CD4-positive, alpha-beta T cell treated with Interferon alpha-2 for 1 hour (primary cell): ENCODE measurements at places on chromosomes 2 and 18.

DNA sequence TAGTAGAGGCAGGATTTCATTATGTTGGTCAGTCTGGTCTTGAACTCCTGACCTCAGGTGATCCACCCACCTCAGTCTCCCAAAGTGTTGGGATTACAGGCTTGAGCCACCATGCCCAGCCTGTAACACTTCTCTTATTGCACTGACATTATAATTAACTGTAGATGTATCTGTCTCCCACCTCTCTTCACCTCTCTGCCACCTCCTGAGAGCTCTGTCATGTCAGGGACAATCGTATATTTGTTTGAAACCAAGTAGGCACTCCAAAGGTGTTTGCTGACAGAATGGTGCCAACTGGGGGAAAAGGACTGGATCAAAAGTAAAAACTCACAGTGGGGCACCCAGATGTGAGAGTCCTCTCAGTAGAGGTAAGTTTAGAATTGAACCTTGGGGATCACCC is 17.3 kb upstream of the ME2 start:
- no peak for DNase-seq

DNA sequence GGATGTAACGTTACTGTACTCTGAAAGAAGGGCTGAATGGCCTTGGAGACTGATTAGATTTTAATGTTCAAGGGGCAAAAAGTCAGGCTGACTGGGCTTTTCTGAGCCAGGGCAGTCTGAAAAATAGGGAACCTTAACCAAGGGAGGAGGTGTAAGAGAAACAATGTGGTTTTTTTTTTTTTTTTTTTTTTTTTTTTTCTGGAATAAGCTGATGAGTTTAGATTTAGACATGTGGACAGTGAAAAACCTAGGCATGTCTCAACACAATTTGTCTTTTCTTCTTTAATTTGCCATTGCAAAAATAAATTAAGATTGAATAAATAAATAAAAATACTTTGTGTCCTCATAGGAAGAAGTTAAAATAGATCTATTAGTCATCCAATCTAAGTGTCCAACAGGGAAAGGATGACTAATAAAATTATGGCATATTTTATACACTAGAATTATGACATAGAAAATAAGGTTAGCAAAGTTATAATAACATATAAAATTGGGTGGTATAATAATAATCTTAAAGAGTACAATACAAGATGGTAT is 237.6 kb upstream of the TRIB2 start:
- DNase-seq, result no peak

GRCh38 chr2:173092844-173093402 is 17.3 kb downstream of the MAP3K20 start:
- no peak for DNase-seq

DNA sequence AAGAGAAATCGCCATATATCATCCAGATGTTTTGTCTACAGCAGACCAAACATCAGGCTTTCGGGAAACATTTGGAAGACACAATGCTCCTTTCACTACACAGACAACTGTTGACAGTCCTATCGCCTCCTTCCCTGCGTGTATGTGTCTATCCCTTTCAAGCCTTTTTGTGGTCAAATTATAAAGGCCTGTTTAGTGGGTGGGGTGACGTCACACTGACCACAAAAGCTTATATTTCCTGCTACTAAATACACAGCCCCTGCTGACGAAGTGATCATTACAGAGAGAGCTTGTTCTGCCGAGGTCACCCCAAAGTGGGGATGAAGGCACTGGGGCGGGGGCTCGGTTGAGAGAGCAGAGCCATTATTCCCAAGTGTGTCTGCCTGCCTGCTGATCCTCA is 302.7 kb upstream of the TNP1 start:
- peak; percentile 6 for DNase-seq

DNA sequence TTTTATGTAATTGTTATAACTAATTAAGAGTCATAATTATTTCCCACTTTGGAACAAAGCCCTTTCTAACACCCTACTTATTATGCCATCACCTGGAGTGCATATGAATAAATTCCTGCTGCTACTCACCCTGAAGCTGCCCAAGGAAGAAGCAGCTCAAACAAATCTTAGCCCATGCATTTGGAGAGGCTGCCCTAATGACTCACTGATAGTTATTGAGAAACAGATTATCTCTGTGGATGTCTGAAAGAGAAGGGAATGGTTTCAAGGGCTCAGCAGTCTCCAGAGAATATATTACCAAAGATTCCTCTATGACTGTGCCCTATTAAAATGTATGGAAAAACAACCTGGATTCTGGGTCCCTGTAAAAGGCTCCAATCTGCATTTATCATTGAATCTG is 81.0 kb downstream of the GPR39 start:
- no peak for DNase-seq

DNA sequence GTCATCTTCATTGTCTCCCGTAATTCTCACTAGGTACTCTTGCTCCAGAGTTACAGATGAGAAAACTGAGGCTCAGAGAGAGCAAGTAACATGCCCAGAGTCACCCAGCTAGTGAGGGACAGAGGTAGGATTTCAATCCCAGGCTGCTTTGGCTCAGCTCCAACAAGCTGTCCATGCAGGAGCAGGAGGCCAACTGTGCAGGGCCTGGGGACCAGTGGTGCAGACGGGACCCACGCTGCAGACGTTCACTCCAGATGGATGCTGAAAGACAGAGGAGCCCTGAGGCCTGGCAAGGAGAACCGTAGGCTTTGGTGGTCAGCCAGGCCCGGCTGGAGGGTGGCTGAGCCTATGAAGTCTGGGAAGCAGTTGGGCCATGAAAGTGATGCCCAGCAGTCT is 102.6 kb downstream of the MCFD2 start:
- no peak for DNase-seq

- DNase-seq, result no peak
These were observed 68.0 kb upstream of the ZNF236 start for GRCh38 chr18:76754351-76754750.

DNA sequence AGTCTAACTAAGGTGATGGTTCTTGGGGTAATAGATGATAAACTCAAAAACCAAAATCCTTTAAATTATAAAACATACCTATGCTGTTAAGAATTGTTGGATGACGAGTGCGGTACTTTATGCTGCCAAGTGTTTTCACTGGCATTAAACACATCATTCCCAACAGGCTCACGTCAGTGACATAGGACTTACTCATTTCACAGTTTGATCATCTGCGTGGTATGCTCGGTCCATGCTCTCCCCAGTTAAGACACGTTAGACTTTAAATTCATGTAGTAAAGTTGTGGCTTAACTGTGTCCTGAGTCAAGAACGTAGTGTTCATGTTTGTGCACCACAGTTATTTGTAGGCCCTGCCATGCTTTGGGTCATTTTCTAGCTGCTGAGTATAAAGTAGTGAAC is 125.6 kb upstream of the MYT1L start:
- no peak for DNase-seq

- DNase-seq, result no peak
These were observed 849 bp downstream of the AQP4 start for GRCh38 chr18:26864658-26865057.

DNA sequence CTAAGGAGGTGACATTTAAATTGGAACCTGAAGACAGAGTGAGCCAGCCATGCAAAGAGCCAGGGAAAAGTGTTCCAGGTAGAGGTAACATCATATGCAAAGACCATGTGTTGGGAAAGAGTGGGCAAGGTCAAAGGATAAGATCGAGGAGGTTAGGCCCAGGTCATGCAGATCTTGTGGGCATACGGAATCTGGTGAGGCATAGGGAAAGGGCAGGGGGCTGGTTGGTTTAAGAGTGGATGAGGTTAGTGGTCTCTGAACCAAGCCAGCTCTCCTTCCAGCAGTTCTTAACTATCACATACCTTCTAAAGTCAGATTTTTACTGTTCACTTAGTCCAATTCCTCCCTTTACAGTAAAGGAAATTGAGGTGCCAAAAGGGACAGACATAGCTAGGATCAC is 3.0 kb downstream of the ANKRD53 start:
- no peak for DNase-seq

DNA sequence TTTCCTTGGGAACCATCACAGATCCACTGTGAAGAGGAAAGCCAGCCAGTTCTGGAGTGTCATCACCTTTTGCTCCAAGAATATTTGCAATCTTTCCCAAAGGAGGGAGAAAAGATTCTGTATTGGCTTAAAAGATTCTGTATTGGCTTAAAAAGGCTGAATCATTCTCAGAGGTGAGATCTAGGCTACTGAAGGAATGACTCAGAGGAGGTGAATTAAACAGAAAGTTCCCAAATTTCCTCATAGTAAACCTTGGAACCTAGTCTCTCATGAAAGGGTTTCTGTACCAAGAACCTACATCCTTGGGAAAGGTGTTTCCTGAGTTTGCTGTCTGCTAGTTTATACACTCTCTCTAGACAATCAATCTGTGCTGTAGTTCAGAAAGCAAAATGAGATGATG is 34.1 kb upstream of the GRB14 start:
- DNase-seq, result no peak

GRCh38 chr2:76998704-76999103 is 523.5 kb downstream of the LRRTM4 start:
- no peak for DNase-seq

- no peak for DNase-seq
These were observed 252.5 kb downstream of the XIRP2 start for GRCh38 chr2:167140767-167141166.

DNA sequence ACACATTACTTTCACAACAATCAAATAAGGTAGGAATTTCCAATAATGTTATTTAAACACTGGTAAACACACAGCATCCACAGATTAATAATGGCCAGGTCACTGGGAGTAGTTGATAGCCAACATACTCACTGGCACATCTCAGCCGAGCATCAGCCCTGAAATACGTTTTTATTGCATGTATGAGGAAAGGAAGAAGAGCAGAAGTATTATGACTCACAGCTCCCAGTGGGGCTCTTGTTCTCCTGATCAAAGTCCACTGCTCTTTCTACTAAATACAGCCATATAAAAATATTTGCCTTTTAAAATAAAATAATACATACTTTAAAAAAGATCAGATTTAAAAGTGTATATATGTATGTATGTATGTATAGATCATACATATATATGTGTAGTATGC is 999.6 kb downstream of the SUCLG1 start:
- no peak for DNase-seq

DNA sequence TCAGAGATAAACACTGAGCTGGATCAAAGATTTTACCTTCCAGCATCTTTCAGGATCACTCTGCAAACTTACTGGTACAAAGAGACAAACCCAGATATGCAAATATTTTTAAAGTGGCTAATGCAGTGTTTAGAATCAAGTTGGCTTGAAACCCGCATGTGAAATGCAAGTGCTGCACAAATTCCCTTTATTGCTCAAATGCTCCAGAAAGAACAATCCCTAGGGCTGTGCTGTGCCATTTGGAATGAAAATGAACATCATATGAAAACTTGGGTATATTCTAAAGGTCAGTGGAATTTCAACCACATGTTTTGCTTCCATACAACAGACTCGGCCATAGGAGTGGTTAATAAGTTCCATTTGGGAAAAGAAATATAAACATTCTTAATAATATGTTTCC is 139.1 kb downstream of the VWC2L start:
- no peak for DNase-seq

GRCh38 chr2:164335947-164336346 is 285.3 kb downstream of the GRB14 start:
- DNase-seq, result no peak

GRCh38 chr18:13268158-13269012 is 49.8 kb downstream of the LDLRAD4 start:
- DNase-seq, result no peak

GRCh38 chr2:158395166-158395565 is 61.4 kb downstream of the CCDC148 start:
- DNase-seq, result no peak

DNA sequence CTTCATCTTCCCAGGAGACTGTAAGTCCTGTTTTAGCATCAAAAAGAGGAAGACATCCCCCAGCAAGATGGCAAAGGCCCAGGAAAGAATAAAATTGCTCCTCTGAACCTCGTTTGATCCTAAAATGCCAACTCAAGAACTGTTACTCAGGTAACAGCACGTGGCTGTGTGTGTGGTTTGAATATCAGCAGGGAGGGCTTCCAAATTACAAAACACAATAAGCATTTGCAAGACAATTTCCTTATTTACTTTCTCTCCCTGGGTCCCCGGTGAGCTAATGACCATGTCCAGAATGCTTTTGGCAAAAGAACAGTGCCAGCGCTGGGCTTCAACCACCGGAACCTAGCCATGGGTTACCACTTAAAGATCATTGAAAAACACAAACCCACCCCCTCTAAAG is 163.6 kb downstream of the C1D start:
- DNase-seq, result no peak

DNA sequence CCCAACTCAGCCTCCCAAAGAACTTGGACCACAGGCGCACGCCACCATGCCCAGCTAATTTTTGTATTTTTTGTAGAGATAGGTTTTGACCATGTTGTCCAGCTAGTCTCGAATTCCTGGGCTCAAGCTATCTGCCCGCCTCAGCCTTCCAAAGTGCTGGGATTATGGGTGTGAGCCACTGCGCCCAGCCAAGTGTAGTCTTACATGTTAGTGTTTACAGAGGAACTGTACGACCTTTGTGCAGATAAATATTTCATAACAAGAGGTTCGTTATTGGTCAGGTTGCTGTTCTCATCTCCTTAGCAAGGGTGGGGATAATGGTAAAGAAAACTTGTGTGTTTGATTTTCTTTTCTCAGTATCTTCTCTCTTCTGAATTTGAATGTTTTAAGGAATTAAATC is 46.5 kb downstream of the RALBP1 start:
- no peak for DNase-seq

DNA sequence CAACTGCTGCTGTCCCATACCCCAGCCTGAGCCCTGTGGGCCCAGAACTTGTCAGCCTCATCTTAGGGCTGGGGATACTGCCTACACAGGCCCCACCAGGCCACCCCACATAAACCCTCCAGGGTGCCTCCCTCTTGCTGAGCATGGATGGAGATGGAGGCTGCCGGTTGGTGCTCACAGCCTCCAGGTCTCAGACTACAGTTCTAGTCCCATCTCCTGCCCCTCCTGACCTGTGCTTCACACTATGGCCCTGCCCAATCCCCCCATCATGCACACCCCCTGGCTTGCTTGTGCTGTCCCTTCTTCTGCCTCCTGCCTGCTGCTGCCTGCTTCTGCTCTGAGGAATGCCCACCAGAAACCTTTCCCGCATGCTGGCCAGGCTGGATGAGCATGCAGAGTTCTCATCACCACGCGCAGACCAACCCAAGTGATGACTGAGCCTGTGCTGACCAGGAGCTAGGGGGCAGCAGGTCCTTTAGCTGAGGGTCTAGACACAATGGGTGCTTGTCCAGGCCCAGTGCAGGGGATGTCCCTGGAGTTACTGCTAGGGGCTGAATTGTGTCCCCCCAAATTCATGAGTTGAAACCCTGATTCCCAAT is 138.4 kb upstream of the HS6ST1 start:
- DNase-seq, result no peak

DNA sequence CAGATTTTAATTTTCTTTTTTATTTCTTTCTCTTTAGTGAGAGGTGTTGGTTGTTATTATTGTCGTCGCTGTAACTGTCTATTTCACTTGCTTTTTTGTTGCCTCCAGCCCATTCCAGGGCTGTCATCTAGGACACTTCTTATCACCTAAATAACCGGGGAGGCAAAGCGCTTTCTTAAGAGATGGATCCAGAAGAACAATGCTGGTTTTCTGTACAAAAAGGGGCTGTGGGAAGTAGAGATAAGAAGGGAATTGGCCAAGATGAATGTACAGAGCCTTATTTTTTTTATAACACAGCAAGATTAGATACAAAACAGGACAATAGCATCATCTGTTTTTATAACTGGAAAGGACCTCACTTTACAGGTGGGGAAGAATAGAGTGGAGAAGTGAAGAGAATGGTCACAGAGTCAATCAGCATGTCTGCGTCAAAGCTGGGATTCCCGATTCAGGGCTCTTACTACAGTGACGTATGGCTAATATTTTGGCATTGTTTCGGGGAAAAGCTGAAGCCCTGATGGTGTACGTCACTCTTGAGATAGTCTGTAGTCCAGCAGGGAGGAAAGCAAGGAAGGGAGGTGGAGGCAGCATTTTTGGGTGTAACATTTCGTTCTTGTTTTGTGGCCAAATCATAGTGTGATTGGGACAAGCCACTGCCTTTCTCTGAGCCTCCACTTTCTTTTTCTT is 23.2 kb downstream of the IL1B start:
- DNase-seq, result no peak
